Stimulated activated CD4-positive, alpha-beta T cell treated with anti-CD3 and anti-CD28 coated beads, Interleukin-15, amount 100 ng/mL, for 1 hour (primary cell): ENCODE measurements at places on chromosomes 12 and 14.

- no peak for DNase-seq
Observed at GRCh38 chr12:31471823-31472222, 119.1 kb downstream of the DENND5B start.

GRCh38 chr14:83253870-83254269 is 1720.2 kb upstream of the SEL1L start:
- no peak for DNase-seq

- DNase-seq: no peak
Observed at GRCh38 chr12:12715459-12716150, 1.6 kb upstream of the CDKN1B start.

- no peak for DNase-seq
Observed at GRCh38 chr14:76937181-76938091, 91.1 kb downstream of the IRF2BPL start.

DNA sequence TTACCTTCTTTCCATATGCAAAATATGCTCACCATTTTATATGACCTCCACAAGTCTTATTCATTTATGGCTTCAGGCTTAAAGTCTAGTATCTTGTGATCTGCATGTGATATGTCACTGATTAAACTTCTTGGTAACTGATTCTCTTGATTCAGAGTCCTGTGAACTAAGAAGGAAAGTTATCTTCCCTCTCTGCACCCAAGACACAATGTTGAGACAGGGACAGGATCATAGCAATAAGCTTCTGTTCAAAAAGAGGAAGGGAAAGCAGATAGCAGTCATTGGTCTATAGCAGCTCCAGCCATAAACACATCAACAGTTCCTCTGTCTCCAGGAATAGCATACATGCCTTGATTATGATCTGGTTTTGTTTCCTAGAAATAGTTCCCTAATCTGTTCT is 103.1 kb downstream of the UNC79 start:
- DNase-seq: no peak

DNA sequence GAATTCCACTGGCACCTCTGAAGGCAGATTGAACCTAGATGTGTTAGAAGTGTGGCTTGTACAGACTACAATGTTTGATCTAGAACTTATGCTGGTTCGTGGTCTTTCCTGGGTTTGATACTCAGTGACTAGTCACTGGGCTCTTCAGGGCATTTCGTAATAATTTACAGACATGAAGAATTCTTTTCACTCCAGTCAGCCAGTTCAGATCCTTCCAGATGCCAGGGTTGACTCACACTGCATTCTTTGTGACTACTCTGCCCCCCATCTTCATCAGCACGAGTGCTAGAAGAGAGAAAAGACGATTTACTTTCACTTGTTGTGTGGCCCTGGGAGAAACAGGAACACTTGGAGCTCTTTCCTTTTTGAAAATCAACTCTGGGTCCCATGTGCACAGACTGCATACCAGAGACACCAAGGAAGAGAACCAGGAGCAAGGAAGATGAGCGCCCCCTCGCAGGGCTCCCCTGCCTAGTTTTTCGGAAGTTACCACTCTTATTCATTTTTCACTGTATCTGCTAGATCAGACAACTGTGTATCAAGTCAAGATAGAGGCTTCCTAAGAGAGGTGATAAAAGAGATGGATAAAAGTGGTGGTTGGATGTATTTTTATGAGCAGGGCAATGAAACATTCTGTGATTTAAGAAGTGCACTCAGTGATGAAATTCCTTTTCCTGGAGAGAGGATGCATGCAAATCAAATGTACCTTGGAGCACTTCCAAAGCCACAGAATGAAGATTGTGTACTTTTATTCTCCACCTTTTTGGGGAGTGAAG is 33.5 kb upstream of the EVL start:
- DNase-seq: no peak

DNA sequence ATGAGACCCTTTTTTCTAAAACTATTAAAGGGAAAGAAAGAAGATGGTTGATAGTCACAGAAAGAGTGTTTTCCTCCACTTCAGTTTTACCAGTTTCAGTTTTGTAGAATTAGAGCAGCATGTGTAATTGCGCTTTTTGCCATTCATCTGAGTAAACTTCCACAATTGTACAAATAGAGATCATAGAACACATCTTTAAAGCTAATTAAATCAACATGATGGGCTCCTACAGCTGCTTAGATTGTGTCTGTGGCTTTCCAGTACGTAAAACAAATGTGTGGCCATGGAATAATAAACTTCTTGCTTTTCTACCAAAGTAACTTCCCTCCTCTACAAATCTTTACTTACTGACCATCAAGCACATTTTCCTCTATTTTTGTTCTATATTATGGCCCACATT is 84.2 kb upstream of the LRIG3 start:
- no peak for DNase-seq

GRCh38 chr12:122865268-122866231 is 30.3 kb downstream of the HIP1R start:
- DNase-seq: no peak
